Stimulated activated CD4-positive, alpha-beta T cell treated with anti-CD3 and anti-CD28 coated beads, Interleukin-1b, Interleukin-23, amount 100 ng/mL, for 24 hours (primary cell): ENCODE measurements at places on chromosomes 4 and X.

DNA sequence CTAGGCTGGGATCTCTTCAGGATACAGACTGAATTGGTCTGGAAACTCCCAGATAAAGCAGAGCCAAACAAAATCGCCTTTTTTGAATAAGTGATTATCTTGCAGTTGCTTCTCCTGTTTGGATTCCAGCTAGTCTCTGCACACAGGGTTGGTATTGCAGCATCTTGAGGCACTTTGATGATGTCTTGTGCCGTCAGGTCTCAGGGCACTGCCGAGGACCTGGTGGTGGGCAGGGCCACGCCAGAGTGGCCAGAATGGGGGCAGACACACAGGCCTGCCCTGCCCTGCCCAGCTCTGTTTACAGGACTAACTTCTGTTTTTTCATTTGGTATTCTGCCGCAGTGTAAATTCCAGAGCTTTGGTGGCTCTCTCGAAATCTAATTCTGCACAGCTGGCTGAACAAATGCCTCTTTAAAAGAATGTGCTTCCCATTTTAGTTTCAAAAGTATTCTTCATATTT lies 276.1 kb downstream of the NR3C2 start:
- DNase-seq, result no peak

- no peak for DNase-seq
These were observed 12.6 kb downstream of the EFNB1 start for GRCh38 chrX:68841251-68842049.

GRCh38 chr4:176919631-176920030 lies 126.9 kb upstream of the VEGFC start:
- DNase-seq, result no peak

- no peak for DNase-seq
These were observed 5.0 kb downstream of the DCAF8L1 start for GRCh38 chrX:27976284-27976683.

- DNase-seq, result no peak
These were observed 29.2 kb upstream of the TRIM2 start for GRCh38 chr4:153174821-153175567.

DNA sequence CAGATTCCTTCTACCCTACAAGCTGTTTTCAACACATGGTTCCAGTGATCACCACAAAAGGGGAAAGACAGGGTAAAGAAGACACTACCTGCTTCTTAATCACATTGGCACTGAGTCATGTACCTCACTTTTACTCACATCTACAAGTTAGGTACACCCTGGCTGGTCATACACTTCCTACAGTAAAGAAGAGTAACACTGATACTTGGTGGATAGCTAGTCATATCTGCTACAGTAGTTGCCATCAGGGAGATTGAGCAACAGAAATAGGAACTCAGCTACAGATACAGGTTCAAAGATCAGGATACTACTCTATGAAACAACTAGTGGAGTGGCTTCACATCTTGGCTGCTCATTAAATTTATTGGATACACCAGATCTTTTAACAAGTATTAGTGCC lies 105.4 kb upstream of the DIAPH2 start:
- no peak for DNase-seq

DNA sequence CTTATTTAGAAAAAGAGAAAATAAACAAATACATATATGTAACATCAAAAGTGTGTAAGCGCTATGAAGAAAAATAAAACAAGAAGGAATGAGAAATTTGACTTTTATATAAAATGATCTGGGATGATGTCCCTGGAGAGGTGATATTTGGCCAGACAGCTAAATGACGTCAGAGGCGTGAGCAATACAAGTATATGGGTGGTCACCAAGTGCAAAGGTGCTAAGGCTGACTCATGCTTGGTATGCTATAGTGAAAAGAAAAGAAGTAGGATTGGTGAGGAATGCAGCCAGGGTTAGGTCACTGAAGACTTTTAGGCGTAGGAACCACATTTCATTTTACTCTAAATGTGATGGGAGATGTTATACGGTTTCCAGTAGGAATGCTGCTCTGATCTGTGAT lies 1049.1 kb upstream of the TENM3 start:
- DNase-seq, result no peak

DNA sequence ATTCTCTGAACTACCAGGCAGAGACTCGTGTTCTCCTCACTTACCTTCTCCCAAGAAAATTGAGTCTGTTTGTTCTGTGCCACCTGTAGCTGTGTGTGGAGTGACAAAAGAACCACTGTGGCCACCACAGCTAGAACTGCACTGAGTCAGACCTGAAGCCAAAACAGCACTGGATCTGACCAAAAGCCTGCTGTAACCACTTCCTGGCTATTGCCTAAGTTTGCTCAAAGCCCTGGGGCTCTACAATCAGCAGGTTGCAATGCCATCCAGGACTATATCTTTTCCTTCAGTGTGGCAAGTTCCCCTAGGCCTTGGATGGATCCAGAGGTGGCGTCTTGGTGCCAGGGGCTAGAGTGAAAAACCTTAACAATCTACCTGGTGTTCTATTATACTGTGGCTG lies 449.1 kb downstream of the FAM133A start:
- DNase-seq, result no peak

DNA sequence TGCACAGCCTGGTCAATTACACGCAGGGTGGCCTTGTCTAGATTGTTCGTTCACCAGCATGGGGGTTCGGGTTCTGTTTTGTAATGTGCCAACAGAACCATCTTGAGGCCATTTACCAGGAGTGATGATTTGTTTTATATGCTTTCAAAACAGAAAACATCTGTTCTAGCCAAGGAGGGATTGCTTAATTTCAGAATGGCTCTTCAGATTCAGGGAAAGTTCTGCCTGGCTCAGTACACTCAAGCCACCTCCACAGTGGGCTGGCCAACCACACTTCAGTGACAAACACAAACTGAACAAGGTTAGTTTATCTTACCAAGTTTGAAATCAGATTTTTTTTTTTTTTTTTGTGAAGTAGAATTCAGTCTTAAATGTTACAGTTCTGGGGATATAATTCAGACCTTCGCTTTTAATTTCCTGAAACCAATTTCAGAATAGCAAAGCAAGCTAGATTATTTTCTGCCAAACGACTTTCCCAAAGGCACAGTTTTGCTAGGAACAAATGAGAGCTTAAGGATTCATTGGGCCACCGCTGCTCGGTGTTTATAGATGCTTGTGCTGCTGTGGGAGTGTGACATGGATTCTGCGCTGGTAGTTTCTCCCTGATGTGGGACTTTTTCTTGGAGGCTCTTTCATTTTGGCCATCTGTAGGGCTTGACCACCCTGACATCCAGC lies 23.4 kb downstream of the SMS start:
- DNase-seq, result no peak

- DNase-seq, result no peak
These were observed 66.2 kb downstream of the MAGEA1 start for GRCh38 chrX:153245288-153245731.

- no peak for DNase-seq
These were observed 354.6 kb upstream of the RASGEF1B start for GRCh38 chr4:81826335-81826734.

DNA sequence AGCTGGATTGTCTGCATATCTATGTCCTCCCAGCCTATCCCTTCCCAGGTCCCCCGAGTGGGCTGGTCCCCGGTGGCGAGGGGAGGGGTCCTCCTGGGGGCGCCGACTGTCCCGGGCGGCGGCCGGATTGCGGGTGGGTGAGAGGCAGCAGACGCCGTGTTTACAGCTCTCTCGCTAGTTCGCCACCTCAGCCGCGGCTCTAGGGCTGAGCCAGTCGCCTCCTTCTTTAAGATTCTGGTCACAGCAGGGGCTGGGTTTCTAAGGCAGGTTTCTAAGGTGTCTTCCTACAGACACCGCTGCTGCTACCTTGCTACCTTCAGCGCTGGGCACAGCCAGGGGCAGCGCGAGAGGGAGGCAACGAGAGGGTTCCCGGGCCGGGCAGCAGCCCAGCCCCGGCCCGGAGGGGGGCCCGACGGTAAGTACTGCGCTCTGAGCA lies 57.2 kb downstream of the FRMPD3 start:
- no peak for DNase-seq

DNA sequence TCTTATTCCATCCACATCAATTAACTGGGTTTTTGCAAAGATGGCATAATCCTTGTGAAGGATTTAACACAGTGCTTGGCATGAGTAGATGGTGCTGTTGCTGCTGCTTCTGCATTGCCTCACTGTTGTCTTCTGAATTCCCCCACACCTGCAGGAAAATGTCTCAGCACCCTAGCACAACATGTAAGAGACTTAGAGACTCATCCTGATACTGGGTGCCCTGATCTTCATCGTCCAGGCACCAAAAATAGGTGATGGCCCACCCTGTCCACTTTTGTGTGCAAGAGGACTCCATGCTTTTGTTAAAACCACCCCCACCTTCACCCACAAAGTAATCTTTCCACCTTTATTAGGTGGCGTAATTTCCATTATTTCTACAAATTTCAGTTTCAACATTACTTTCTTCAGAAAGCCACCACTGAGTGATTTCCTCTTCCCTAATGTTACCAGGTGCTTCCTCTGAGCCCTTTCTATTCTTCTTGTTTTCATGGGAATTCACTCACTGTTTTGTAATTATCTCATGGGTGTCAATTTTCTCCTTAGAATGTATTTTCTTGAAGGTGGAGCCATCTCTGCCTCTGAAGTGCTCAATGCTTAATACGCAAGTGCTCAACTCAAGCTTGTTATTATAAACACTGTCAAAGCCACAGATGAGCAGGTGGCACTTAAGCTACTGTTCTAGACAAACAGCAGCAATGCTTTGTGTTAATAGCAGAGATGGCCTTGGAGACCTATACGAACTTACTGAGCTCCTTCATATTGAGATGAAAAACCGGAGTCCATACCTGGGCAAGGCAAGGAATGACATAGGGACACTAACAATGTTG lies 89.5 kb downstream of the HS3ST1 start:
- DNase-seq, result no peak

GRCh38 chr4:86876894-86877685 lies 15.1 kb downstream of the C4orf36 start:
- no peak for DNase-seq

DNA sequence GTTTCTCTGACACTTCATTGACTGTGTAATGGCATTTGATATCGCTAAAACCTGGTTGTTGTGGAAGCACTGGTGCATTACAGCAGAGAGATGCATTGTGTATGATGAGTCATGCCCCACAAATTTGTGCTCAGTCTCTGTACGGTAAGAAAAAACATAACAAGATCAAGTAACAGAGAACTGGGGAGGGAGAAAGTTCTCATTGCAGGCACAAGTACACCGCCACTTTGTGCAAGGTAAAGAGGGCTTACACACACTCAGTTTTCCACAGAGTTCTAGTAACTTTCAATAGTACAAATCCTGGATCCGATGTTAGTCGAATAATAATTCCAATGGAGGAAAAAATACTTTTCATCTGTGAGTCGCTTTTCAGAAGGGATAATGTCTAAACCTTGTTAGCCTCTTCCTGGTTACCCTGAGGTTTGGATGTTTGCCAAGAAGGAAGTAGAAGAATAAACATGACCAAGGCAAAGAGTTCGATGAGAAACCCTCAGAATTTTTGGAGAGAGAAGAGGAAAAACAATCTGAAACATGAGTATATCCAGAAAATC lies 512.5 kb upstream of the SLIT2 start:
- DNase-seq, result no peak

- no peak for DNase-seq
These were observed 2.3 kb upstream of the ZCCHC4 start for GRCh38 chr4:25310066-25310802.

DNA sequence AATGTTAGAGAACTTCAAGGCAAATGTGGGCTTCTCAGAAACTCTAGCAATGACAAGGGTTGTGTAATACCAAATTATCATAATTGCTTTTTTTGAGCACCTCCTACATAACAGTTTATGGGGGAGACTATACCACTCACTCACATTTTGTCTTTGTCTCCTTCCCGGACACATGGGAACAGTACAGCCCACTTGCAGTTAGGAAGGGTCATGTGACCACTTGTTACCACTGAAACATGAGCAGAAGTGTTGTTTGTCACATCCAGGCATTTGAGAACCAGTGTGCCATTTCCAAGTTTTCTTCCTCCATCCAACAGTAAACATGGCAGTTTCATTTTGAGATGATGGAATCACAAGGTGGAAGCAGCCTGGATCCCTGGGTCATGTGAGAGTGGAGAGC lies 6.9 kb downstream of the MAGEA11 start:
- no peak for DNase-seq

DNA sequence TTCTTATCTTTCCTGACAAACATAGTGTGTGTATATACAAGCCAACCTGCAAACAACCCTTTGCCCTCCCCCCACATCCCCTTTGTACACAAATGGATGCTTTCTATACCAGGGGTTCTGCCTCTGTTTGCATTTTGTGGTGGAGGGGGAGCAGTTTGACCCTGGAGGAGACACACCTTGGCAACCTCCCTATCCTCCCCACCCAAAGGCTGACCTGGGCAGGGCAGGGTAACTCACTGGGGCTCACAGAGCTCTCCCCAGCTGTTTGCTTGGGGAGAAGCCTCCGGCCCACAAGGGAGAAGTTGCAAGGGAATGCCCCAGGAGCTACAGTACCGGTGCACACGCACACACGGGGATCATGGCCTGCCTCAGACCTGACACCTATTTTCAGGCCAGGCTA lies 372.6 kb downstream of the BCOR start:
- no peak for DNase-seq

- no peak for DNase-seq
These were observed 40.8 kb upstream of the CLDN24 start for GRCh38 chr4:183362916-183363542.

DNA sequence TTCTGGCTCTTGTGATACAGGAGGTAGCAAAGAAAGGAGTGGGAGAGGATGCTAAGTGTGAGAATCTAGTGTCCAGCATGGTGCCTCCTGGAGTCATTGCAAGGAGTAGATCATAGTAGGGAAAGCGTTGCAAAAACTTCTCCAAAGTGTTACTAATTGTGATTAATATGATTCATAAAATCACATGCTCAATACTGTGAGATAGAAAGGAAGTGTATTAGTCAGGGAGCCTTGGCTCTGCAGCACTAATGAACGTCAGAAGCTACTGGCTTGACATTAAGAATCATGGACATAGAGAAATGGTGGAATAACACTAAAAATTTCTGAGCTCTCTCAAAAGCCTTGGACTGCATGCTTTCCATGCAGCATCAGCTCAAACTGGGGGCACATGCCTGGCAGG lies 299.1 kb downstream of the EVC2 start:
- DNase-seq, result no peak

DNA sequence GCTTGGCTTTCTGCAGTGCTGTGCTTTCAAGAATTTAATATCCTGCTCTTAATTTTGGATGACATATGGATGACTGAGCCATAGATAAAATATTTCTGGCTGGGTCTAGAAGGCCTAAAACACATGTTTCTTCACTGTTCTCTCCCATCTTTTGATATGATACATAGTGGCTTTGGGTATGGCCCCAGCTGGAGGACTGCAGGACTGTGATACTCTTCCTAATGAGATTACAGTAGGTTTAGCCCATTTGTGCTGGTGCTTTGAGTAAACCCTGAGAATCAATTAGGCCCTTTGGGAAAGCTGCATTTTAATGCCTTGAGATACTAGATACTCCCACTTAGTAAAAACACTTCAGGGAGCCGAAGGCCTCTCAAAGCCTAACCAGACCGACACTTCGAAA lies 38.0 kb downstream of the KIT start:
- no peak for DNase-seq

- DNase-seq, result no peak
These were observed 765.4 kb upstream of the PCDH10 start for GRCh38 chr4:132383571-132384199.

- no peak for DNase-seq
These were observed 22.0 kb upstream of the RPA4 start for GRCh38 chrX:96861661-96862060.

- DNase-seq, result no peak
These were observed 197.1 kb upstream of the MAGEB18 start for GRCh38 chrX:25941087-25941486.
